CD4-positive, alpha-beta memory T cell (primary cell): ENCODE measurements at places on chromosomes 4 and X. TPM values are rescaled to one million over a fixed set of nuclear protein-coding genes. Genes with fewer than 3 reads are reported as not detected.
A peak's percentile ranks its signal among the peaks of the same experiment; 100 is the strongest.

The TKTL2 gene
- total RNA-seq, result not detected

The TMEM47 gene
- not detected for total RNA-seq

The NR3C2 gene
- total RNA-seq, result 50.9 TPM

The TAPT1 gene
- total RNA-seq, result 57.5 TPM

The ABRAXAS1 gene
- total RNA-seq, result 35.9 TPM

The ENPEP gene
- not detected for total RNA-seq

The PPM1K gene
- 84.3 TPM for total RNA-seq

The PNMA3 gene
- total RNA-seq, result 11.4 TPM

The BTK gene
- total RNA-seq, result 1.9 TPM

The TRIM75 gene
- total RNA-seq, result not detected

DNA sequence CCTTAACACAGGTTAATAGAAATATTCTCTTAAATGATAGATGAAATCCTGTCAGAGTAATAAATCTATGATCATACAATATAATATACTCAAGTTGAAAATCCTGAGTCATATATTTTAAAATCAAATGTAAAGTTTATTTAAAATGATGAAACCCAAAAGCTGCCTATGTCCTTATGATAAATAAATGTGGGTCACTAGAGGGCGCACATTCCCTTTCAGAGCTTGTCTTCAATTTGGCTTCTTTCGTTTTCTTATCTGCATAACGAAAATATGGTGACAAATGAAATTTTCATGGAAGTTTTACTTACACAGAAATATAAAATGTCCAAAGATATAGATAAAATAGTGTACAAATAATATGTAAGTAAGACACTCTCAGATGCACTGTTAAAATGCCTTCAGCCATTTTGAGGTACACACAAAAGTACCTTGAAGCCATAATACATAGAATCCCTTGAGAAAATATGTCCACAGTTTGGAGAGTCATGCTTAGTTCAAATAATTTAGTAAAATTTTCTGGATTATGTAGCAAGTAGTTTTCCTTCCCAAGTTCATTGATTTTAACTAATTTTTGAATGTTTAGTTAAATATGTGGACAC lies 680.4 kb downstream of the DMD start:
- H3K36me3 ChIP-seq, result no peaks in the 10 kb centered on the region
- H3K4me1 ChIP-seq, result no peaks in the 10 kb centered on the region
- H3K4me3 ChIP-seq, result no peak overlapping the region
- no peak for DNase-seq
- H3K27ac ChIP-seq, result no peak overlapping the region

DNA sequence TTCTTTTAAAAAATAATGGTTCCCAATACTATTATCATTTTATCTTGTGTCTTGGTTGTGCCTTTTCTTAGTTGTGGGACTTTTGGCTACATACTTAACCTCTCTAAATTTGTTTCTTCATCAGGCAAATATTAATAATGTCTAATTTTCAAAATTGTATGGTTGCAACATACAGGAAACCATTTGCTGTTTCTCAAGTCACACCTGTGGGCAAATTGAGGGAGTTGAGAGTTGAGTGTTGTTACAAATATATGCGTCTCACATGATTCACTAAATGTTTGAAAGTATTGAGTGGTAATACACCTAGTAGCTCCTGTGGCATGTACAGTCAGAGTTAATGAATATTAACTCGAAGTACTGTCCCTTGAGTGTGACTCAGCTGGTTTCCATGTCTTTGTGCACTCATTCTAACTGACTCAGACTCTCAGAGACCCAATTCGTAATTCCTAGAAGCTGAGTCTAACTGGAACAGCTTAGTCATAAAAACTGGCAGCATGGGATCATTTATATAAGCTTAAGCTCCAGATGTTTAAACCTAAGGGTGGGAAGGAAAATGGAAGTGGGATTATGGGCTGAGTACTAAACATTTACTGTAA lies 802.4 kb downstream of the TRIML1 start:
- H3K36me3 ChIP-seq, result no peaks in the 10 kb centered on the region
- H3K27me3 ChIP-seq, result no peaks in the 10 kb centered on the region
- H3K4me1 ChIP-seq, result no peaks in the 10 kb centered on the region
- no peak overlapping the region for H3K4me3 ChIP-seq
- H3K27ac ChIP-seq, result no peak overlapping the region
- DNase-seq, result no peak

DNA sequence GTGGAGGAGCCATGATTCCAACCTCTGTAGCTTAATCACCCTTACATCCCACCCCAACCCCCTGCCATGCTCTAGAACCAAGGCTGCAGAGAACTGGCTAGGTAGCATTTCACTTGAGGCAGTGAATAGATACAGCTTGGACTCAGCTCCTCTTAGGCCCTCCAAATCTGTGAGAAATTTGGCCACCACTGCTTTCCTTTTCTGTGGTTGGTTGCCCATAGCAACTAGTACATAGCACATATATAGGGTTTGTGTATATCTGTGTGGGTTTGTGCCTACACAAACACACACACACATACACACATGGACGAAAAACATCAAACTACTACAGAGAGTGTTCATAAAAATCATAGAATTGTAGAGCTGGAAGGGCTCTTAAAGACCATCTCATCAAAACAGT lies 52.0 kb upstream of the CCDC160 start:
- no peaks in the 10 kb centered on the region for H3K36me3 ChIP-seq
- H3K27me3 ChIP-seq, result no peaks in the 10 kb centered on the region
- peaks cover 31% of the 10 kb centered on the region for H3K4me1 ChIP-seq
- H3K27ac ChIP-seq, result no peak overlapping the region
- H3K4me3 ChIP-seq, result no peak overlapping the region

- H3K4me3 ChIP-seq, result no peak overlapping the region
- H3K27me3 ChIP-seq, result no peaks in the 10 kb centered on the region
- H3K4me1 ChIP-seq, result no peaks in the 10 kb centered on the region
- no peaks in the 10 kb centered on the region for H3K36me3 ChIP-seq
- no peak for DNase-seq
Measured at GRCh38 chr4:106530821-106531220, 162.2 kb upstream of the GIMD1 start.

GRCh38 chr4:185128272-185129119 lies 14.6 kb upstream of the SLC25A4 start:
- peaks cover 15% of the 10 kb centered on the region for H3K4me1 ChIP-seq
- peaks cover 10% of the 10 kb centered on the region for H3K27me3 ChIP-seq
- no peaks in the 10 kb centered on the region for H3K36me3 ChIP-seq
- no peak overlapping the region for H3K4me3 ChIP-seq

GRCh38 chrX:40340116-40340515 lies 240.7 kb upstream of the ATP6AP2 start:
- no peaks in the 10 kb centered on the region for H3K4me1 ChIP-seq
- no peak overlapping the region for H3K27ac ChIP-seq
- no peaks in the 10 kb centered on the region for H3K27me3 ChIP-seq
- DNase-seq, result no peak
- H3K36me3 ChIP-seq, result no peaks in the 10 kb centered on the region

- H3K36me3 ChIP-seq, result no peaks in the 10 kb centered on the region
Measured at GRCh38 chr4:110108422-110108821, 90.0 kb downstream of the ELOVL6 start.

DNA sequence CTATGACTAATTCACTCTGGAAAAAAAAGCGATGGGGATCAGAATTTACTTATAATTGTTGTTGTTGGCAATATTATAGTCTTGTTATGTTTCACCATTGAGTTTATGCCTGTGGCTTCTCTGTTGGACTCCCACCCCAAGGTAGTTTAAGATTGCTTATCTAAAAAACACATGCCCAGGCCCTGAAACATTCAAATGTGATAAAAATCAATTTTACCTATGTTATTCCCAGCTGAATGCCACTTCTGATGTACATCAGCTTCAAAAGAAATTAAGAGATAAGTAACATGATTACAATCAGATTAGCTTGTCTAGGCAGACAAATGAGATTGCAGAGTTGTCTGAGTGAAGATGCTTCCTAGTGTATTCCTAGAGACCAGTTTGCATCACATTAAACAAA lies 484.7 kb downstream of the PCDH7 start:
- H3K27me3 ChIP-seq, result no peaks in the 10 kb centered on the region
- H3K36me3 ChIP-seq, result no peaks in the 10 kb centered on the region
- H3K4me3 ChIP-seq, result no peak overlapping the region
- no peaks in the 10 kb centered on the region for H3K4me1 ChIP-seq

DNA sequence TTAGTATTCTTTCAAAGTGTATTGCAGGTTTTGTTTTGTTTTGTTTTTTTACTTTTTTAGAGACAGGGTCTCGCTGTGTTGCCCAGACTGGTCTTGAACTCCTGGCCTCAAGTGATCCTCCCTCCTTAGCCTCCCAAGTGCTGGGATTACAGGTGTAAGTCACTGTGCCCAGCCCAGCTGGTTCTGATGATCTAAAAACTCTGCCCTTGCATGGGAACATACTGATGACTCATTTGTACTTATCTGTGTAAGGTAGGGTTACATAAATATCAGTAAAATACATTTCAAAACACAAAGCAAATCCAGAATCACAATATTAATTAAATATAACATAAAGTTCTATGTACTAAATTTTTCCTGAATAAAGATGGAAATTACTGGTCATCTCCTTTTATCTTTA lies 7.4 kb upstream of the SLC9B1 start:
- H3K27ac ChIP-seq, result no peak overlapping the region
- no peaks in the 10 kb centered on the region for H3K4me1 ChIP-seq
- H3K4me3 ChIP-seq, result no peak overlapping the region
- H3K27me3 ChIP-seq, result no peaks in the 10 kb centered on the region
- no peak for DNase-seq

DNA sequence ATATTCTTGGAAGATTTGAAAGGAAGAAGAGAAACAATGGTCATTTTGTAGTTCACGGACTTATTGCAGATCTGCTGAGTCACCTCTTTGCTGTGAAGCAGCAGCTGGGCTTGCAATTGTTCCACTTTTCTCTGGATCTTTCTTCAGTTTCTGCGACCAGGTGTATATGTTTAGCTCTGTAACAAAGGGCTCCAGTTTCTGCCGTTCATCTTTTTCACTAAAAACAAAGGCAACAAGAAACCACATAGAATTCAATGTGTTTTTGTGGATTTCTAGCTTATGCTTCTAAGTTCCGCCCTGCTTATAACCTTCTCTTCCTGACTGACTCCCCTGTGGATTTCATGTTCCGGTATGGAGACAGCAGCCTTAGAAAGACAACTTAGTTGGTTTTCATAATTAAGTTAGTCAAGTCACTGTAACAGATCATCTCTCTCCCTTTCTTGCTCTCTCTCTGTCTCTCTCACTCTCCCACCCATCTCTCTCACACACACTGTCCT lies 121.6 kb upstream of the EPHA5 start:
- no peak for DNase-seq
- no peaks in the 10 kb centered on the region for H3K27me3 ChIP-seq
- H3K36me3 ChIP-seq, result no peaks in the 10 kb centered on the region
- H3K27ac ChIP-seq, result no peak overlapping the region
- no peaks in the 10 kb centered on the region for H3K4me1 ChIP-seq

DNA sequence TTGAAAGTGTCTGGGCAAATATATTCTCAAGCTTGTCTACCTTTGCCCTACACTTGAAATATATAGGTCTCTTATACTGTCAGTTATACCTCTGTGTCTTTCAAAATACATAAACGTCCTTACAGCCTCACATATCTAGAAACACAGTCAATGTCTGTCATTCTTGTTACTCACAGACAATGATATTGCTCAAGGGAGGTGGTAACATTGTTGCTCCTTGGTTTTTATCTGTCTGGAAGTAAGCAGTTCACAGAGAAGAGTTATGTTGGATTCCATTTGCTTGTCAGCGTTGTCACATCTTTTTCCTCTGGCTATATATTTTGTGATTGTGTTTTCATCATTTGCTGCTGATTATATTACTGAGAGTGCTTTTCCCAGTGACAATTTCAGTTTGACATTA lies 1528.9 kb downstream of the PCDH7 start:
- H3K27me3 ChIP-seq, result no peaks in the 10 kb centered on the region
- no peaks in the 10 kb centered on the region for H3K36me3 ChIP-seq
- no peak overlapping the region for H3K27ac ChIP-seq
- H3K4me1 ChIP-seq, result no peaks in the 10 kb centered on the region
- no peak overlapping the region for H3K4me3 ChIP-seq

GRCh38 chrX:136766785-136767103 lies 14.0 kb downstream of the ARHGEF6 start:
- no peaks in the 10 kb centered on the region for H3K36me3 ChIP-seq
- peaks cover 71% of the 10 kb centered on the region for H3K4me1 ChIP-seq
- no peaks in the 10 kb centered on the region for H3K27me3 ChIP-seq

DNA sequence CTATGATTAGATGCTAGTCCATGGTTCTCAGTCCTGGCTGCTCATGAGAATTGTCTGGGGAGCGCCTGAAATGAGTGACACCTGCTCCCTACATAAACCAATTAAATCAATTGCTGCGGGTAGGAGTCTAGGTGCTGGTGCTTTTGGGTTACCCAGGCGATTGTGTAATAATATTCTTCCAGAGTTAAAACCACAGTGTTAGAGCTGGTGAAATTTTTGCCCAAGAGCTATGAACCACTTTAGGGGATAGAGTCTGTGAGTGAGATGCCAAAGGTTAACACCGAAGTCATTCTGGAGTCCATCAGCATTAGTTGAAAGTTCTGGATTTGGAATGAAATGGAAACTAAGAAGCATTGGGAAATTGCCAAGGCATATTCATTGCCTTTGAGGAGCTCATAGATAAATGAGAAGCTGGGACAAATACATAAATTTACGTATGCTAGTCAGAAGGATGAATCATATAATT lies 15.3 kb downstream of the PDK3 start:
- H3K27ac ChIP-seq, result peak overlapping the region; percentile 82
- no peaks in the 10 kb centered on the region for H3K36me3 ChIP-seq
- no peaks in the 10 kb centered on the region for H3K27me3 ChIP-seq
- H3K4me1 ChIP-seq, result peaks cover 78% of the 10 kb centered on the region
- DNase-seq, result no peak
- H3K4me3 ChIP-seq, result no peak overlapping the region
